Renal cortical epithelial cell (primary cell): ENCODE measurements at places on chromosomes 5 and 9.

- peak; percentile 20 for DNase-seq
These were observed 82.7 kb downstream of the RFK start for GRCh38 chr9:76311537-76311936.

GRCh38 chr9:23379842-23380241 lies 446.2 kb downstream of the ELAVL2 start:
- no peak for DNase-seq

GRCh38 chr5:139514486-139514856 lies 31.9 kb upstream of the STING1 start:
- no peak for DNase-seq

GRCh38 chr9:125825762-125826161 lies 78.6 kb downstream of the PBX3 start:
- peak; percentile 36 for DNase-seq

GRCh38 chr9:136174779-136175615 lies 29.9 kb downstream of the LHX3 start:
- DNase-seq = no peak

DNA sequence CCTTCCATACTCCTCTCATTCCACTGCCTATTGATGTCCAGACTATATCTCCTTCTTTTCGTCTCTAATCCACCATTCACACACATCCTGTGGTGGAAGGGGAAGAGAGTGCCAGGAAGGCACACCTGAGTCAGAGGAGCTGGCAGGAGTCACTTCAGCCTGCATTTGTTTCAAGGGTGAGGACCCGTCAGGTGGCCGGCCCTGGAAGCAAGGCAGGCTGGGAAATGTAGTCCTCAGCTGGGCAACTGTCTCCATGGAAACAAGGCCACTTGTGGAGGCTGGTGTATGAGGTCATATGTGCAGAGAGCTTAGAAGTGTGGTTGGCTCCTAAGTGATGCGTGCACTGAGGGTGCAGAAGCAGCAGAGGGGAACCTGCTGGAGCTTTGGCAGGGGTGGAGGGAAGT lies 278.4 kb downstream of the NSG2 start:
- DNase-seq = peak; percentile 21

- no peak for DNase-seq
These were observed 50.2 kb upstream of the BARX1 start for GRCh38 chr9:94005272-94005901.

DNA sequence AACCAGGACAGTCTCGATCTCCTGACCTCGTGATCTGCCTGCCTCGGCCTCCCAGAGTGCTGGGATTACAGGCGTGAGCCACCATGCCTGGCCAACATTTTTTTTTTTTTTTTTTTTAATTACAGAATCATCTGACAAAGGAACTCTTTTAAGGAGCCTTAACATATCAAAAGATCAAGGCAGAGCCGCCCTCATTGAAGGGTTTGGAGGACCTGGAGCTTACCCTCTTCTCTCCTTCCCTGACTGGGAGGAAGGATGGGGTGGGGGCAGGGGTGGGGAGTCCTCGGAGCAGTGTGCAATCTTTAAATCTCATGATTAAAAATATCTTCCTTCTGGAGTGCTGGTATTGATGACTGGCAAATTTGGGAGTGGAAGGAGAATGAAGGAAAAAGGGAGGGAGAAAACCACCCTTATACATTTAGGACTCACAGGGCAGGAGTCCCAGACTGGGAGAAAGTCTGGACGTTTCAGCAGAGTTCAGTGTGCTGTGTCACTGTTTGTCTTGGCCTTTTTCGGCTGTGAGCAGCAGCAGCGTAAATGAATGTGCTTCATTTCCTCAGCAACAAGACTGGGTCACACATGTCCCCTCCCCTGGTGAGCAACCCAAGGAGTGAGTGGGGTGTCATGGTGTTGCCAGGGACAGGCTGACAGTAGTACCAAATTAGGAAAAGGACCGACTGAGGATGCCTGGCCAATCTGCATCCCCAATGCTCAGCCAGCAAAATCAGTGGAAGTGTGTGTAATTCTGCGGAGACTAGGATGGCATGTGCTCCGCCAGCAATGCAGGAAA lies 115.3 kb upstream of the BNC2 start:
- DNase-seq = no peak

DNA sequence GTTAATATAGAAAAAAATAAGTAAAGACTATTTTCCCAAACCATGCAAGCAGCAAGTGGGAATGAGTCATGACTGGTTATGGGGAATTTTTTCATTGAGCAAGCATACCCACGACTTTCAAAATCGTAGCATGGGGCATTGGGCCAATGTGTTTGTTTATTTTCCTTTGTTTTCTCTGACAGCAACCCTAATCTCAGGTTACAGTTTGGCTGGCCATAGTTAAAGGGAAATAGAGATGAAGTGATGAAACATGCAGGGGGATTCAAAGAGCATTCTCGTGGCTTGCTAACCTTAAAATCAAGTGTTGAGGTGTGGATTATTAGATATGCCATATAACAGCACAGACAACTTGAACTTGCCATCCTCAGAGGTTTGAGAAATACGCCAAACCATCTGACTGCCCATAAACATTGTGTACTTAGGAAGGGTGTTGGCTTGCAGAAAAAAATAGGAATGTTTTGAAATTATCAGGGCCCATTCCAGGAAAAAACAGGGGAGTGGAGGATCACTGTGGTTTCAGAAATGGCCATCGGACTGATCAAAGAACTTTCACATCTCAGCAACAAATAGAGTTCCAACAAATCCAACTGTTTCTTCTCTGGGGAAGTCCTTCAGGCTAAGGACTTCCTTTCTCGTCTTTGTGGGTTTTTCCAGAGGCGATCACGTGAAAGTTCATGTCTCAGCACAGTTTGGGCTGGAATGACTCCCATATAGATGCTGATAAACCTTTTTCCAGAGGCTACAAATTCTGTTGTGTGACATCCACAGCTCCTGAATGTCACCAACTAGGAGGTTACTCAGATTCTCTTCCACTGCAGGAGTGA lies 259.1 kb downstream of the SYK start:
- peak; percentile 99 for DNase-seq

DNA sequence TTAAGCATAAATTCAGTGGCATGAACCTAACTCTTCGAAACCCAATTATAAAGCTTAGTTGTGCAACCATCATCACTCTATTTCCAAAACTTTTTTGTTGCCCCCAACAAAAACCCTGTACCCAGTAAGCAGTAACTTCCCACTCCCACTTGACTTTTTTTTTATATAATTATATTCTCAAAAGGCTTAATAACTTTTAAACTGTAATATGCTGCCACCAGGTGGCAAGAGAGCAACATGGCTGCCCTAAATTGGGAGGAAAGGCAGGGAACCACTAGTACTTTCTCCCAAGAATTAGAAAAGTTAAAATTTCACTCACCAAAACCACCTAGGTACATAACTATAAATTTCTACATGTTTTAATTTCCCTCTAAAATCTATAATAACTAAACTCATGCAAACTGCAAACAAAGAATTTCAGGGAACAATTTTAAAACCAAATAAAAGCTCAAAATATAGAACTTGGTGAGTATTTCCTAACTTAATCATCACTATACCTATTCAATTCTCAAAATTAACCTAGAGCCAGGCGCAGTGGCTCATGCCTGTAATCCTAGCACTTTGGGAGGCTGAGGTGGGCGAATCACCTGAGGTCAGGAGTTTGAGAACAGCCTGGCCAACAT lies 50.2 kb upstream of the RNF38 start:
- peak; percentile 43 for DNase-seq

- no peak for DNase-seq
These were observed 1.9 kb upstream of the SMC2 start for GRCh38 chr9:104092192-104092591.

DNA sequence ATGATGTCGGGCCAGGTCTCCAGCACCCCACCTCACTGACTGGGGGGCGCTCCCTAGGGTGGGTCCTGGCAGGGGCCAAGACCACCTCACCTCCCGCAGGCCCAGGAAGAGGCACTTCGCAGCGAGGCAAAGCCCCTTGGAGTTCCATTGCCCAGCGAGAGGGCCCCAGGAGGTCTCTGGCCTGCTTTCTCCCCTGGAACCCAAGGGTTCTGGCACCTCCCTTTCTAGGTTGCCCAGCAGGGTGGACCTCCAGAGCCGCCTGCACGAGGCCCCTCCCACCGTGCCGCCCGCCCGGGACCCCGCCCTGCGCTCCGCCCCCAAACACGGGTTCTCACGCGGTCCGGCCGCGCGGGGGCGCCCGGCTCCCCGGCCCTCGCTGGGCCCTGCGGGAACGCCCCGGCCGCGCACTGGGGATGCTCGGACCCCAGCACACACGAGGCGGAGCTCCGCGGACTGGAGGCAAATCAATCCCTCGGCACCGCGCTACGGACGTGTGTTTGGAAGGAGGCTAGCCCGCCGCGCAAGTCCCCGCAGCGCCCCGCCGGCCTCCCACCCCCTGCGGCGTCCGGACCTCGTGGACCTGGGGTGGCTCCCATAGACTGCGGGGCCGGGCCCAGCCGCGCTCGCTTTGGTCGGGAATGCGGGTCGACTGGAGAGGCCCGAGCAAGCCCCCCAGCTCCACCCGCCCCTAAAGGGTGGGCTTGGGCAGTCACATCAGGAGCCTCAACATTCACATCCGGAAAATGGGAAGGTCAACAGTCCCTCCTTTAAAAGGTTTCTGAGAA lies 99.5 kb upstream of the LMX1B start:
- DNase-seq = no peak

DNA sequence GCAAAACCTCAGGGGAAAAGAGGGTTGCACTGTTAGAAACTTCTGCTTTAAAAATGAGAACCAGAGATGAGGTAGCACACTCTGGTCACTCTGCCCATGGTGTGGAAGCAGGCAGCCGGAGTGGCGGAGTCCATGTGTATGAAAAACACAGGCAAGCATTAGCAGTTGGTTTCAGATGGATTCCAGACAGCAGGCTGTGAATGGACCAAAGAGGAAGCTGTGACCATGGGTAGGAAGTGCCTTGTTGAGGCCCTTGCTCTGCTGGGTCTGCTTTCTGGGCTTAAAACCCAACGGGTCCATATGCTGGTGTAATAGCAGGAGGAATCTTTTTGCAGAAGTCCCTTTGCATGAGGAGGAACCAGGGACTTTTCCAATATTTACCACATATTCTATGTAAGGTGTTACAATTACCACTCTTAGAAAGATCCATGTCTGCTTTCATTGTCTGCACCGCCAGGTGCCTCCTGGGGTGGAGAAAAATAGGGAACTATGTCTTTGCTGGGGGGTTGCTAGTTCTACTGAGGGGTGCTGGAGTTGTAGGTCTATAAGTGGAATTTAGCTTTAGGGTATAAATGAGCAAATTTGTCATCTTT lies 77.0 kb downstream of the ANKRD55 start:
- no peak for DNase-seq

DNA sequence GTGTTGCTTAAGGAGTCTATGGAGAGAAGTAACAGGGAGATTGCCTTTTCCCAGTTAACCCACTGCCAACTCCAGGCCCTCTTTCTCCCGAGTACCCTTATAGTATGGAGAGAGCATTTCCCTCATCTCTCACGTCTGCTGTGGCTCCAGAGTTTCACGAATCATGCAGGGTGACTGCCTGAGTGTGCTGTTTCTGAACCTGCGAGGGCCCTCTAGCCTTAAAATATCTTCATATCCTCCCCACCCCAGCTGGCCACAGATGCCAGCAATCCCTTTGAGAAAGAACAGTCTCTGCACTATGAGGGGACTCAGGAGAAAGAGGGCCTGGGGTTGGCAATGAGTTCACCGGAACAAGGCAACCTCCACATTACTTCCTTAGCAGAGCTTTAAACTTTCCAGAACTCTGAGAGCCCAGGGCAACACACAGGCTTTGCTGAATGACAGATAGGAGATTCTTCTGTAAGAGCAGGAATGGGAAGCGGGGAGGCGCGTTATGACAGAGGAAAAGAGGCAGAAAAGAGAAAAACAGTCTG lies 81.6 kb upstream of the ANKH start:
- DNase-seq = no peak

DNA sequence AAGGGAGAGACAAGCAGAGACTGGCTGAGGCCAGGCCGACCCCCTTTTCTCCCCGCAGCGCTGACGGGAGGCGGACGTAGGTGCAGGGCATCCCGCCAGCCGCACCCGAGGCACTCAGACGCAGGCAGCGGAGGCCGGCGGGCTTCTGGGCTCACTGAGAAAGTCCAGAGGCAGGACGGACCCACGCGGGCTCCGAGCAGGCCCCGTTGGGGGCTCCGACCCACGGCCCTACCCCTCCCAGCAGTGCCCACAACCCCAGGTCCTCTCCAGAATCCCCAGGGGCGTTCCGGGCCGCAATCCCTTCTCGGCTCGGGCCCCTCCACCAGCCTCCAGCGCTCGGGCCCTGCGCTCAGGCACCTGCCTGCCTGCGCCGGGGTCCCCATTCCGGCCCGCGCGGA lies 543 bp downstream of the MTMR12 start:
- no peak for DNase-seq

DNA sequence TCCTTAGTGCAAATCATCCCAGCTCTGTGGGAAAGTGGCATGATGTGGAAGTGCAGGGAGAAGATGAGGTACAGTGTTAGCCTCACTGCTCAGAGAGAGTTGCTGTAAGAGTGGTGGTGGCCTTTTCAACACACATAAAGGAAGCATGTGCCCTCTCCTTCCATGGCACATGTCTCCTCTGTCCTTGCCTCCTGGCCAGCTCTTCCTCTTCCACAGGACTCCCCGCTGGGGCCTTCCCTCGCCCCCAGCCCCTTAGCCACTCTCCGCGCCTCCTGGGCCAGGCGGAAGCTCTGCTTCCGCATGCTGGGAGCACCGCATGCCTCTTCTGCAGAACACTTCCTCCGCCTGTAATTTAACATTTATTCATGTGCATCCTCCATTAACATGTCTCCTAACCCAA lies 4.8 kb upstream of the KCNMB1 start:
- DNase-seq = no peak

DNA sequence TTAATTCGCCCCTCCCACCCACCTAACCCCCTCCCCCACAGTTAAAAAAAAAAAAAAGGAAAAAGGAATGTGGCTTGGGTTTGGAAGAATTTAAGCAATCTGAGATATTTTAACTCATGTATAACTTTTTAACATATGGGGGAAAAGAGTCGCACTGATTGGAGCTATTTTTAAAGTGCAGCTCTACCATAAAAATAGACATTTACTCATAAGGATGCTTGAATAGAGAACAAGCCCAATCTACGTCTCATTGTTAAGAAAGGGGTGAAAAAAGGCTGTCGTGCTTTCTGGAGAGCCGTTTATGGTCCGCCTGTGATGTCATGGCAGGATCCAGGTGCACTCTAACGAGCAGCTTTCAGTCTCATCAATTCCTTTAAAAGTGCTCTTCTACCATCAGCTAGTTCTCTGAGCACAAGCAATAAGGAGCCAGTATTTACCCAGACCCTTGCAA lies 142.4 kb downstream of the ELAVL2 start:
- no peak for DNase-seq

GRCh38 chr9:125910286-125910685 lies 163.1 kb downstream of the PBX3 start:
- DNase-seq = no peak

- DNase-seq = no peak
These were observed 182.8 kb downstream of the PTTG1 start for GRCh38 chr5:160604484-160604883.

GRCh38 chr5:157267025-157267424 lies 1.1 kb downstream of the CYFIP2 start:
- no peak for DNase-seq

DNA sequence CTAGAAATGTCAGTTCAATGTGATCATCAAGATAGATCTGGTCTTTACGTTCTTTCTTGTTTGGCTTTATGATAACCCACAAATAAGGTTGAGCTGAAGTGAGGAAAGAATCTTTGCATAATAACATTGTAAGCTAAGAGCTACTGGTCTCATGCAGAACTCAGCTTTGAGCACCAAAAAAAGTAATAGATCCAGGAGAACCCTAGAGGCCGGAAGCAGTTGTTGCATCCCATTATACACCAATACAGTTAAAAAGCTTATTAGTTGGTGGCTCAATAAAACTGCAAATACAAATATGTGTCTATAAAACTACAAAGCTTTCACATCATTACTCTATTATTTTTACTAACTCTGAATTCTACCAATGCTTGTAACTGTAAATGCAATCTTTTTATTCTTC lies 85.5 kb upstream of the NUDT12 start:
- no peak for DNase-seq

- peak; percentile 93 for DNase-seq
These were observed 14.2 kb upstream of the KIF27 start for GRCh38 chr9:83935276-83935935.
